SK-N-SH (cell line): ENCODE measurements at places on chromosomes 2 and 18. TPM values are rescaled to one million over a fixed set of nuclear protein-coding genes. Genes with fewer than 3 reads are reported as not detected.

The SP9 gene
- polyA plus RNA-seq, result not detected in 2 replicates

The C2orf80 gene
- not detected in 2 replicates for polyA plus RNA-seq

- no peak for DNase-seq
Measured at GRCh38 chr2:70007151-70007550, 45.7 kb upstream of the ASPRV1 start.

GRCh38 chr18:69658685-69659084, 258.0 kb downstream of the DOK6 start:
- no peak for DNase-seq

DNA sequence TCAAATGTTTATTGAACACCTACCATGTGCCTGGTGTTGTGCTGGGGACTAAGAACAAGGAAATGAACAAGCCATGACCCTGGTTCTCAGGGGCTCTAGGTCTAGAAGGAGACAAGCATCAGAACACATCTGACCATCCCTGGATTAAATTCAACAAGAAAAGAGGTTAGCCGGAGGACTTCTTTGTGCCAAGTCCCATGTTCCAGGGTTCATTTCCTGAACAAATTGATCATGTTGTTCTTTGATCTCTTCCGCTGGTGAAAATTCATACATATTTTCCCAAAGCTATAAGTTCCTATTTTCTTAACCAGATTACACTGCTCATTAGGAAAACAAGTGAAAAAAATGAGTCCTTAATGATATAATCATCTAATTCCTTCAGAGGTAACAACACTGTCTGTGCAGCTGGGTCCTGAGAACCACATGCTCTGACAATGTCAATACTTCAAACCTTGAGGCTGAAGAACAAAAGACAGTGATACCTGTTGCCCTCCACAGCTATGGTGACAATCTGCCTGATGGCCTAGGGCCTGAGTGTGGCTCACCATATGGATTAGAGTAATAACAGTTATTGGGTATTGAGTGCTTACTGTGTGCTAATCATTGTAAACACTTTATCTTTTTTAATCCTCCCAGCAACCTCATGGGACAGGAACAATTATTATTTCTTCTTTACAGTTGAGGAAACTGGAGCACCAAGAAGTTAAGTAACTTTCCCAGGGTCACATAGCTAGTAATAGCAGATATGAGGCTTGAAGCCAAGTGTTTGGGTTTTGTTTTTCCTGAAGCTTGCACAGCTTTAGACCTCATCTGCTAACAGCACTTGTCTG, 24.6 kb upstream of the INO80C start:
- no peak for DNase-seq
